Activated CD4-positive, alpha-beta T cell treated with anti-CD3 and anti-CD28 coated beads, Interleukin-2, Interleukin-4, amounts not matched to agents 100 ng/mL and 50 ng/mL, durations not matched to agents 16 hours and 8 hours (primary cell): ENCODE measurements at places on chromosomes 16 and 17.

DNA sequence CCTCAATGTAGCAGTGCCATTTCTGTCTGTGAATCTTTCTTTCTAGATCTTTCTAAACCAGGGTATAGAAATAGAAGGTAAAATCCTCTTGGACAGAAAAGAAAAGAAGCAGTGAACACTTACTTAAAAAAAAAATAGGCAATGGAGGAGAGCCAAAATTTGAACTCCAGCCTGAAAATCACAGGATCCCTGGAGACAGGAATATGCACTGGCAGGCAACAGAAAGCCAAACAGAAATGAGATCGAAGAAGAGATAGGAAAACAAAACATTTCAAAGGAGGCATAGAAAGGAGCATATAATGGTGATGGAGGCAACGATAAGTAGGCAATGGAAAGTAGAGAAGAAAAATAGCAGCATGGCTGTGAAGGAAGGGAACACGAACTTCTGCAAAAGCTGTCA is 253.7 kb upstream of the HSBP1 start:
- no peak for DNase-seq

GRCh38 chr16:55625843-55626242 is 29.9 kb upstream of the SLC6A2 start:
- DNase-seq = no peak

DNA sequence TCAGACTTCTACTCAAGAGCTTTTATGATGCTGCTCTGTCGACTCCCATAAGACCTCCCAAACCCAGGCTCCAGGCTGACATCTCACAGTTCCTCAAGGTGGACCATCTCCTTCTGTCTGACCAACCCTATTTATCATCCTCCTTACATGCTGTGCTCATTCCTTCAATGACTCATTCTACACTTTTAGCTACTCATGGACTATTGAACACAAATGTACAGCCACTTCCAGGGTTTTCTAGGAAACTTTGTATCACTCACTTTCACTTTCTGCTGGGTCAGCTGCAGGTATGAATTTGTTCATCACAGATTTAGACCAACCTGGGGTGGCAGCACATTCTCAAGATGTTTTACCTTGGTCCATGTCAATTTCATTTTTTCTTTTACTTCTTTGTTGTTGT is 162.4 kb upstream of the FAM20A start:
- DNase-seq = no peak

GRCh38 chr17:66755101-66755943 is 79.6 kb upstream of the CACNG5 start:
- no peak for DNase-seq

DNA sequence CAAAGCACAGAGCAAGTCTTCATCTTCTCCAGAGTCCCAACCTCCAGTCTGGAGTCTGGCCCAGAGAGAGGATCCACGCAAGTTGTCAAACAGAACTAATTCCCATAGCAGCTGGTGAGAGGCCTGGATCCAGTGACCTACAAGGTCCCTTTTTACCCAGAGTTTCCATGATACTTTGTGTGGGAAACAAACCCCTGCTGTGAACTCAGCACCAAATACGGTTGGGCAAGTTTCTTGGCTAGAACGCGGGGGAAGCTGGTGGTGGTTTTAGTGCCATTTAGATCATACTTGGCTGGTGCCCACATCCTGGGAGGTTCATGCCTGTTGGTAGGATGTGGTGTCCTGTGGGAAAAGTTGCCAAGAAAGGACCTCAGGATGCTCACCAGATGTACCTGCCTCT is 18.1 kb downstream of the TMC7 start:
- DNase-seq = no peak

- no peak for DNase-seq
Measured at GRCh38 chr16:4837733-4838501, 9.2 kb downstream of the GLYR1 start.

GRCh38 chr17:9356488-9356911 is 219.1 kb downstream of the STX8 start:
- DNase-seq = no peak

DNA sequence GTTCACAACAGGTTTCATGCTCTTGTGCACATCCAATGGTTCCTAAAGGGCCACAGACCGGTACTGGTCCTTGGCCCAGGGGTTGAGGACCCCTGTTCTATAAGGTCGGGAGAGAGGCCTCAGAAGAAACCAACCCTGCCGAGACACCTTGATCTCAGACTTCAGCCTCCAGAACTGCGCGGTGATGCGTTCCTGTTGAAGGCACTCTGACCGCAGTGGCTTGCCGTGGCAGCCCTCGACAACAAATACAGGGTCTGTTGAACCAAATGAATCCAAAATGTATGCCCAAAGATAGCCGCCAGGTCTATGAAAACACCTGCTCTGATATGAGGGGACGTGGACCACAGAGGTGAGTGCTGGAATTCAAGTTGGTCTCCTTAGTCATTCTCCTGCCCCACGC is 389.8 kb downstream of the SEC14L1 start:
- DNase-seq = no peak

- DNase-seq = no peak
Measured at GRCh38 chr17:41620583-41621434, 3.6 kb downstream of the KRT17 start.

GRCh38 chr17:9228408-9229159 is 207.3 kb downstream of the NTN1 start:
- peak; percentile 24 for DNase-seq

GRCh38 chr16:78735337-78735736 is 635.9 kb downstream of the WWOX start:
- DNase-seq = no peak

- DNase-seq = peak; percentile 65
Measured at GRCh38 chr16:1363501-1364041, 11.8 kb downstream of the GNPTG start.

GRCh38 chr17:36900160-36900512 is 37.1 kb upstream of the LHX1 start:
- no peak for DNase-seq

- peak; percentile 71 for DNase-seq
Measured at GRCh38 chr17:17179371-17179827, 26.7 kb downstream of the PLD6 start.

GRCh38 chr17:80142929-80143328 is 4.0 kb downstream of the EIF4A3 start:
- DNase-seq = no peak

GRCh38 chr17:13793951-13794350 is 192.2 kb upstream of the HS3ST3A1 start:
- no peak for DNase-seq

DNA sequence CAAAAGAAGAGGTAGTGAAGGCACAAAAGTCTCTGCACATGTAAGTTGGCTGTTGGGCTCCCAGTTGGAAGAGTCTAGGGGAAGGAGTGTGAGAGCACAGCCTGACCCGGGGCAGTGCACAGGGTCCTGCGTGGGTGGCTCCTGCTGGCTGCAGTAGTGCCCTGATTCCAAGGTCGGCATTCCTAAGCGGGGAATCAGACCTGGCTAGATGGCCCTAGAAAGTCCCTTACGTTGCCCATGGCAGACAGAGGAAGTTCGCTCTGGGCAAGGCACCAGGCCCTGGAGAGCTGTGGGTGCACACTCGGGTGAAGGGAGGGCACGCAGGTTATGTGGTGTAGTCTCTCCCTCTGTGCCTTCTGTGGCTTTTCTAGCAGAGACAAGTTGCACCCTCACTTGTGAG is 22.8 kb upstream of the SLC5A11 start:
- no peak for DNase-seq

- DNase-seq = no peak
Measured at GRCh38 chr17:9817086-9817485, 4.8 kb downstream of the GSG1L2 start.

DNA sequence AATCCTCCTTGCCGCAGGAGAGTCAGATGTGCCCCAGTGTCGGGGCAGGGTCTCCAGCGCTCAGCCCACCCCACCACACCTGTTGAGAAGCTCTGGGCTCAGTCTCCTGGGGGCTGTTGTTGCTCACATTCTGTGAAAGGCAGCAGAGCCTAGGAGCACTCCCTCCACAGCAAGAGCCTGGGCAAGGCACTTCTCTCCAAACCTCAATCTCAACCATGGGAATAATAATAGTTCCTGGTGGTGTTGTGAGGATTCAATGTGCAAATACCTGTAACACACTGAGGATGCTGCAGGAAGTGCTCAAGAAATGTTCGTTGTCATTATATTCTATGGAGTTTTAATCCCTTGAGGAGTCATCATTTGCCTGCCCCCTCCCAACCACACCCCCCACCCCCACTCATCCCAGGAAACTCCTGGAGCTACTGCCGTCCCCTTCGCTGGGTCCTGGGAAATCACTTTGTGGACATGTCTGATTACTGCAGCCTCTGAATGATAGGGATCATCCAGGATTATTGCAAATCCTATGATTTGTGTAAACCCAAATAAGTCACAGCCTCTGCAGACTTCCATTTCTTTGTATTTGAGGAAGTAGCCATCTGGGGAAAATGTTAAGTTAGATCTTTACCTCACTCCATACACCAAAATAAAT is 61.5 kb downstream of the CCT6B start:
- no peak for DNase-seq

GRCh38 chr16:68508013-68508412 is 31.1 kb upstream of the ZFP90 start:
- no peak for DNase-seq

- DNase-seq = no peak
Measured at GRCh38 chr16:69306031-69306430, 5.1 kb upstream of the VPS4A start.

- DNase-seq = peak; percentile 65
Measured at GRCh38 chr16:58236231-58236690, 38.4 kb upstream of the CSNK2A2 start.

GRCh38 chr17:73280191-73280590 is 18.5 kb upstream of the CPSF4L start:
- DNase-seq = no peak

- DNase-seq = no peak
Measured at GRCh38 chr16:82096641-82097040, 61.6 kb downstream of the HSD17B2 start.

GRCh38 chr17:75090871-75091854 is 3.4 kb downstream of the SLC16A5 start:
- DNase-seq = no peak

DNA sequence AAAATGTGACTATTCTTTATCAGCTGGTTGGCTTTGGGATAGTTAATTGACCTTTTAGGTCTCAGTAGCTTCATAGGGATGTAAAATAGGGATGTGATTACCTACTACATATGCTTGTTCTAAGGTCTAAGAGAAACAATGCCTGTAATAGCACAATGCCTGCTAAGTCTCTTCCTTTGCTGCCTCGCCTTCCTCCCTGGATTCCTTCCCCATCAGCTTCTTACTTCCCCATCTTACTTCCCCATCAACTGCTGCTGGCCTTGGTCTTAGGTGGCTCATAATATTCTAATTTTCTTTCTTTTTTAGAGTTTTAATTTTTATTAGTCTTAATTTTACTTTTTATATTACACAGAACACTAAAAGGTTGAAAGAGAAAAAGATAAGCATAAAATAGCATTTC is 59.2 kb upstream of the GOT2 start:
- DNase-seq = no peak

DNA sequence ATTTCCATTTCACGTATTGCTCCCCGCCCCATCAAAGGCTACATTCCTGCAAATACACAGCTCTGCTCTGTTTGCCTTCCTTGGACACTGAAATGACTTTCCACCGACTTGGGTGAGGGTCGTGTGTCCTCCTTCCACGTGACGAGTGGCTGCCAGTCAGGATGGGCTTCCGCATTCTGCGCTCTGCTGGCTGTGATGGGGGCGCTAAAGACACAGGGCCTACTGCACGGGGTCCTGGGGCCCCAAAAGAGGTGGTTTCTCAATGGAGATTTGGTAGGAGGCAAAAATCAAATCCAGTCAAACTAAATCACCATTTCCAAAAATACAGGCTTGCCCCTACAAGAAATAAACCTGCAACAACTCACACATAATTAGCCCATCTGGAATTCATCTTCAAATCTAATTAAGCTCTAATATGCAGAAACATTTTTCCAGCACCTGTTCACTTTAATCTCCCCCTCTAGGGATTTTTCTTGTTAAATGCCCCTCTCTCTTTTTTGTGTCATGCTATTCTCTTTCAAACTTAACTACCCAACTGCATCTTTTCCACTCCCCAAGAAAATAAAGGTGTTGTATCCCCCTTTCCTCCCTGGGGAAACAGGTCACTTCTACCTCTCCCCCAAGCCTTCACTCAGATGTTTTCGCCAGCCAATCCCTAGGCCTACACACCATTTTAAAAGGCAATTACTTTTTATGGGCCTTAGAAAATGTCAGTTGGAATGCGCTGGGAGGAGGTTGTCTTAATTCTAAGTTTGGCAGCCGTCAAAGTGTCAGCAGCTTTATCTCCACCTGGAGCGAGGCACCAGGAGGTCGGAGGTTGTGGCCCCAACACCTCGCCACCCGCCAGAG is 21.9 kb upstream of the FAAP100 start:
- no peak for DNase-seq

- DNase-seq = no peak
Measured at GRCh38 chr17:78998311-78999055, 11.1 kb downstream of the CANT1 start.

DNA sequence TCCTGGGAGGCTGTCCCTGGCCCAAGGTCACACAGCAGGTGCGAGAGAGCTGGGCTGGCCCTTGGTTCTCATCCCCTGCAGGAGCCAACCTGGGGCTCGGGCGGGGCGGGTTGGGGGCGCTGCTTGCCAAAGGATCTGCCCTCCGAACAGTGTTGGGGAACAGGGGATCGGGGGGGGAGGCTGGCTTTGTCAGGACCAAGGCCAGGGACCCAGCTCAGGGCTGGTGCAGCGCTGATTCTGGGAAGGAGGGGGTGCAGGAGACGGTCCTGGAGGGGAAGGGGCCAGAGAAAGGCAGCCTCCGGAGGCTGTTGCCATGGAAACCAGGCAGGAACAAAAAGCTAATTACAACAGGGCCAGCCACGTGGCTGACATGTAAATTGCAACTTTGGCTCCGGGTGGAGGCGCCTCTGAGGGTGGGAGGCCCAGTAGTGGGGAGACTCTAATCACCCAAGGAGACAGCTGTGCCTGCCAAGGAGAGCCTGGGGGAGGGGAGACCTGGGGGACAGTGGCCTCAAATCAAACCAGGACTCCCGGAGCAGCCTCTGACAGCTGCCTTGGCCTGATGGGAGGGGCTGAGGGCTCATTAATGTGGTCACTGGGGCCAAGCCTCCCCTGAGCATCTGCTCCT is 1.3 kb downstream of the TUBB3 start:
- DNase-seq = peak; percentile 45

DNA sequence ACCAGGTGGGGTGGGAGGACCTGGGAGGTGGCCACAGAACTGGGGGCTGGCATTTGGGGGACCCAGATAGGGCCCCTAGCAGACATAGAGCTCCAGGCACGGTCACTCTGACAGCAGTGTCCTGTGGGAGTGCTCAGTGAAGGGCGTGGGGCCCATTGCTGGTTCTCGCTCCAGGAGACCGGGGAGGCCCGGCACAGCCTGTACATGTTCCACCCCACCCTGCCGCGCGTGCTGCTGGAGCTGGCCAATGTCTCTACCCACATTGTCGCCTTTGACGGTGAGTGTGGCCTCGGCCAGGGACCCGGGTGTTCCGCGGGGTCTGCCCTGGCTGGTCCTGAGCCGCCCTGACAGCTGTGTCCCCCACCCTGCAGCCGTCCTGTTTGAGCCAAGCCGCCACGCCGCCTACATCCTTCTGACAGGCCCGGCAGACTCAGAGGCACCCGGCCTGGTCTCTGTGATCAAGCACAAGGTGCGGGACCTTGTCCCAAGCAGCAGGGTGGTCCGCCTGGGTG is 11.2 kb downstream of the RGS11 start:
- no peak for DNase-seq

GRCh38 chr16:9170470-9170869 is 79.0 kb downstream of the HAPSTR1 start:
- no peak for DNase-seq
